Activated CD8-positive, alpha-beta memory T cell treated with anti-CD3 and anti-CD28 coated beads, Interleukin-2, amount 10 ng/mL, durations not matched to agents 7 days and 5 days (primary cell): ENCODE measurements at places on chromosomes 4 and X. TPM values are rescaled to one million over a fixed set of nuclear protein-coding genes. Genes with fewer than 3 reads are reported as not detected.

GRCh38 chrX:46543441-46543840, 1.8 kb downstream of the ZNF674 start:
- H3K4me1 ChIP-seq: peaks cover 30% of the 10 kb centered on the region
- H3K27ac ChIP-seq: no peak overlapping the region
- H3K36me3 ChIP-seq: peaks cover 10% of the 10 kb centered on the region
- H3K27me3 ChIP-seq: no peaks in the 10 kb centered on the region

- peak; percentile 32 for DNase-seq
- H3K27ac ChIP-seq: no peak overlapping the region
- H3K36me3 ChIP-seq: peaks cover 67% of the 10 kb centered on the region
- H3K4me1 ChIP-seq: peaks cover 19% of the 10 kb centered on the region
Observed at GRCh38 chrX:1443496-1444075, 9.1 kb downstream of the ASMTL start.

CORIN gene
- total RNA-seq: not detected

GLOD5 gene
- not detected for total RNA-seq

GRCh38 chr4:15451866-15452765, 17.6 kb upstream of the CC2D2A start:
- no peak overlapping the region for H3K4me3 ChIP-seq
- H3K36me3 ChIP-seq: no peaks in the 10 kb centered on the region
- no peak for DNase-seq
- H3K27me3 ChIP-seq: peaks cover 4% of the 10 kb centered on the region

DNA sequence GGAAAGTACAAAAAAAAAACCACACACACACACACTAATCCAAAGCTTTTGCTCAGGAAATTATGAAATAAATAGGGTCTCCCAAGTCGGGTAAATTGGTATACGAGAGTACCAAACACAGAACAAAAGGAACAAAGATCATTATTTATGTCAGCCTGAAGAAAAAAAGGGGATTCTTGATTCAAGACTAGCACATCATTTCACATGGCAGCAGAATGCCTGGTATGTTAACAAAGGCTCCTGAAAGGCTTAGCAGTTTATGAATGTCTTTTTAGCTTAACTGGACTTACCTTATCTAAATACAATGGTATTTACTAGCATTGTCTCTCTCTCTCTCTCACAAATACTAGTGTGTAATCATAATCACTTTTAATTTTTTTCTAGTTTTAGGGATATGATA, 11.3 kb downstream of the RAP2C start:
- H3K27ac ChIP-seq: no peak overlapping the region
- no peak overlapping the region for H3K4me3 ChIP-seq
- peaks cover 21% of the 10 kb centered on the region for H3K36me3 ChIP-seq
- peaks cover 24% of the 10 kb centered on the region for H3K4me1 ChIP-seq

ATP1B4 gene
- total RNA-seq: not detected

- peaks cover 10% of the 10 kb centered on the region for H3K27me3 ChIP-seq
- H3K36me3 ChIP-seq: no peaks in the 10 kb centered on the region
- DNase-seq: no peak
- no peak overlapping the region for H3K27ac ChIP-seq
- H3K4me3 ChIP-seq: no peak overlapping the region
- H3K4me1 ChIP-seq: no peaks in the 10 kb centered on the region
Observed at GRCh38 chr4:151573945-151574344, 165.0 kb downstream of the FHIP1A start.

DNA sequence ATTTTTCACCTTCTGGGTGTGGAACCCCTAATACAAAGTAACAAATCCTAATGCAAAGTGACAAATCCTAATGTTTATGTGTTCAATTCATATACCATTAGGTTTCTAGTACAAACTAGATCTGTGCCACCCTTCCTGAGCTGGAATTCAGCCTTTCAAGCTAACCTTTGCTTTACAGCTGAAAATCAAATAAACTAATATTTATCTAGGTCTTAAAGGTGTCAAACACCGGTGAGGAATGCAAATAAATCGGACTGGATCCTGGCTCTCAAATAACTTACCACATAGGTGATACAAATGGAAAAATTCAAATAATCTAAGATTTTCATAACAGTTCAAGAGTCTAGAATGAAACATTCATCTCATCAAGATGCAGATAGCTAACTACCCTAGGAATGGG, 11.6 kb downstream of the IRF2 start:
- H3K4me3 ChIP-seq: no peak overlapping the region
- peaks cover 63% of the 10 kb centered on the region for H3K4me1 ChIP-seq
- peaks cover 50% of the 10 kb centered on the region for H3K36me3 ChIP-seq
- no peak for DNase-seq
- H3K27ac ChIP-seq: no peak overlapping the region

GRCh38 chr4:47187608-47188007, 156.2 kb downstream of the GABRB1 start:
- no peak for DNase-seq
- H3K27me3 ChIP-seq: peaks cover 7% of the 10 kb centered on the region
- H3K4me3 ChIP-seq: no peak overlapping the region

DNA sequence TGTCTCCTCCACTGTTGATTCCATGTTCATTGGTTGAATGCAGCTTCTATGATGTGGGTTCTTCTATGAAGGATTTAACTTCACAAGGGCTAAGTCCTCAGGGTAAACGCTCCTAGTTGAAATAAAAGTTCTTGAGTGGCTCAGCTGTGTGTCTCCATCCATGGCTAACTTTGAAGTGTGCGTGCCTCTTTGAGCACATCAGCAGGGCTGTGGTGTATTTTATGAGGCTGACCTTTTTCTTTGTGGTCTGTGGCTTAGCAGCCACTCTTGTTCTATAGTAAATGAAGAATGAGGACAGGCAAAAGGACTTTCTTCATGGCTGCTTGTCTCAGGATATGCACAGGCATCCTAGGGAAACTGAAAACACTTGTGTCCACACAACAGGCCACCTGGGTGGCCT, 88.5 kb downstream of the KIT start:
- H3K4me1 ChIP-seq: peaks cover 9% of the 10 kb centered on the region
- no peak for DNase-seq
- no peak overlapping the region for H3K4me3 ChIP-seq
- H3K36me3 ChIP-seq: no peaks in the 10 kb centered on the region
- H3K27me3 ChIP-seq: no peaks in the 10 kb centered on the region
- H3K27ac ChIP-seq: no peak overlapping the region

DNA sequence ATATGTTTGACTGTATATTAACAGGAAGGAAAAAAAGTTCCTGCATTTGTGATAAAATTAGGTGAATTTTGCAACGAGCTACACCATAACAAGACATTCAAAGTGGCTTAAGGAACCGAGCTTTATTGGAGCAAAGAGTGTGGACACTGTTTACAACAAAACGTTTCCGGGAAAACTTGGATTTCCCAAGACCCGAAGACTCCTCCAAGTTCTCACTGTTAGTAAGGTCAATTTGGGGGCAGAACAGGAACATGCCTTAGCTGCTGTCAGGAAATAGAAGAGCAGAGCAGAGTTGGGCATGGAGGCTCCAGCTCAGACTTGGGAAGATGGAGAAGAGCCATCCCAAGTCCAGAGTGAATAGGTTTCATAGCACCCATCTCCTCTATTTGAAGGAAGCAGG, 16.5 kb downstream of the ADH6 start:
- H3K4me3 ChIP-seq: no peak overlapping the region
- no peaks in the 10 kb centered on the region for H3K4me1 ChIP-seq
- H3K27me3 ChIP-seq: no peaks in the 10 kb centered on the region
- H3K36me3 ChIP-seq: no peaks in the 10 kb centered on the region

NXF3 gene
- total RNA-seq: not detected

RAI2 gene
- total RNA-seq: 0.33 TPM
